Stimulated activated CD8-positive, alpha-beta memory T cell treated with anti-CD3 and anti-CD28 coated beads, Interleukin-7, amount 100 ng/mL, for 24 hours (primary cell): ENCODE measurements at places on chromosomes 2 and 18.

GRCh38 chr2:45299361-45299760, 290.1 kb upstream of the SIX2 start:
- DNase-seq = no peak

GRCh38 chr2:70574618-70575017, 21.0 kb upstream of the TGFA start:
- DNase-seq = no peak

DNA sequence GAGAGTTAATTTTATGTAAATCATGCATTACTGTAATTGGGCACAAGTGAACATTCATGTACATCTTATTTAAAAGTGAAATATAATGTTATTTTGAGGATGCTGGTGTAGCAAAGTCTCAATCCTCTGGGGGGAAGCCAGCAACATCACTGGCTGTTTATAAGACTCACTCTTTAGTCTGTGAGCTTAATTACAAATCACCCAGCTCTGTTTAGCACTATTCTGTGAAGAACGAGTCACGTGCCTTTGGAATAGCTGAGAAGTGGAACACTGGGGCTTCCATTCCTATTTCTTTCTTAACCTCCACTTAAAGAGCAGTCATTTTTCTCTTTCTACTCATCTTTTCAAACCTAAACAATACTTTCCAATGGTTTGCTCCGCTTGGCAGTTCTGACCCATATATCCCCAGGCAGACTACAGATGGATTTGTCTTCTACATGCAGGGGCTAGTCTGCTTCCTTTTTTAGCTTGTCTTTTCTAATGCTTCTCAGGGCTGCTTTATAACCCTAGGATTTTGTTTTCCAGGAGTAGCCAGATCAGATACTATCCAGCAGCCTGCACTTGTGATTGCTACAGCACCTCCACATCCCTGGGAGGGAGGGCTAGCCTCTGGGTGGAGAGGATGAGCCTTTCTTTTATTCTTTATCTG, 95.3 kb upstream of the CAVIN2 start:
- DNase-seq = no peak

GRCh38 chr18:51089691-51090090, 59.7 kb downstream of the SMAD4 start:
- DNase-seq = no peak

DNA sequence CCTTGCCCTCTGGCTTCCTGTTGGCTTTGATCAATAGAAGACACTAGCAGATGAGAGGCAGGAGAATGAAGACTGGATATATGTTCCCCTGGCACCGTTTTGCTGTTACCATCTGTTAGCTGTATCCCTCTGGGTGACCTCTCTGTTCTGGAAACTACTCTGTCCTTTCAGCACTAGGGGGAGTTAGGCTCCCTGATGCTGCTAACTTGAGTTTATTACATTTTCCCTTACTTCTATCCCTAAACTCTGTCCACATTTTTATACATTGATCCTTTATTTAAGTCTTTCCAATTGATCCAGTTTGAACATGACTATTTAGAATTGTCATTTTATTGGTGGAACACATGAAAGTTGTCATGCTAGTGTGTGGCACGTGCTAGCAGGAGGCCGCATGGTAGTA, 1014.3 kb upstream of the CDH2 start:
- DNase-seq = no peak

DNA sequence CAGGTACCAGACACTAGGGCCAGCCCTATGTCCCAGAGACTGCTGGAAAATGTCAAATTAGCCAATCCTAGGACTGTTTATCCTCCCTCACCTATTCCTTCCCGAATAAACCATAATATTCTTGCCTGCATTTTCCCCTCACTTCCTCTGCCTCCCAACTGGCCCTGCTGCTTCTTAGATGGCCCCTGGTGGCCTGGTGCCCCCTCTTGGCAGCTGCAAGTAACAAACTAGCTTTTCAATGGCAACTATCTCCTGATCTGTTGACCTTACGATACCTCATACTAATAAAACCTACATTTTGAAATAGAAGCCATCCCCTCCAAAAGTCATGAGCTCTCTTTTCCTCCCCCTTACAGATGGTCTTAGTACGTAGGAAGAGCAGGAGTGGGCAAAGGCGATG, 132.0 kb downstream of the ALPK2 start:
- no peak for DNase-seq

GRCh38 chr2:96924775-96925747, 55.2 kb upstream of the SEMA4C start:
- DNase-seq = no peak

- DNase-seq = no peak
Measured at GRCh38 chr2:179104736-179105135, 54.8 kb upstream of the CCDC141 start.

DNA sequence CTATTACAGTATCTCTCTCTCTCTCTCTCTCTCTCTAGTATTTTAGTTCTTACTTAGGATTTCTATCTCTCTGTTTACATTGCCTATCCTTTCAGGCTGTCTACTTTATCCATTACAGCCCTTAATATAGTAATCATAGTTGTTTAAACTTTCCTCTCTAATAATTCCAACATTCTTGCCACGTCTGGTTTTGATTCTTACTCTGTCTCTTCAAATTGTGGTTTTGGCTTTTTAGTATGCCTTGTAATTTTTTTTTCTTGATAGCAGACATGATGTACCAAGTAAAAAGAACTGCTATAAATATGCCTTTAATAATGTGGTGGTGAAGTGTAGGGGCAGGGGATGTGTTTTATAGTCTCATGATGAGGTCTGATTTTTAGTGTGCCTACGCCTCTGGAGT, 1809.5 kb upstream of the CELF4 start:
- DNase-seq = no peak

GRCh38 chr2:45988879-45989278, 308.3 kb upstream of the EPAS1 start:
- no peak for DNase-seq

DNA sequence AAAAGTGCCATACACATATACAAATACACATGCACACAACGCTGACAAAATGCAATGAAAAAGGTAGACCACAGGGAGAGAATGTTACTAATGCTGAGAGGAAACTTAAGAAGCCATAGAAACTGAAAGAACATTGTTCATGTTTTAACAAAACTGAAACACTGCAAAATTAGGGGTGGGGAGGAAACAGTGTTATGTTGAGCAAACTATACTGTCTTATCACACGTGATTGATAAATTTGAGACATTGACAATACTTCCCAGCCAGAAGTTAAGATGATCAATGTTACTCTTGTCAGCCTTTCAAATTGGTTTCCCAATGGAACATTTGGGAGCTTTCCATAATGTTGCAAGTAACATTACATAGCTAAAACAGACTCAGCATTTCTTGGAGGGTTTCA, 165.5 kb downstream of the L3MBTL4 start:
- DNase-seq = no peak

GRCh38 chr2:160630801-160631590, 137.4 kb upstream of the RBMS1 start:
- DNase-seq = no peak

DNA sequence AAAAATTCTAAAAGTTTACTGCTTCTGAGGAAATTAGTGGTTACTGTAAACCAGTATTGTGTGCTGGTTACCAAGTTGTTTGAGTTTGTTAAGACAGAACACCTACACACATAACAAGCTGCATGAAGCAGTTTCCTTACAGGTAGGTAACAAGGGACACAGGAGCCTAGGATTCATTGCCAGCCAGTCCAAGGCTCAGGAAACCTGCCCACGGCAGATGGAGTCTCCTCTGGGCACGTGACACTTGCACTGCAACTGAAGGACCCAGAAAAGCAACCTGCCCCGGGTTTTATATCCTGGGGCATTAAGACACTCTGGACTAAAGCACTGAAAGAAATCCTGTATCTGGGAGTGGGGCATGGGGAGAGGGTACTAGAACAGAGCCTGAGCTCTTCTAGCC, 639.3 kb downstream of the ADCYAP1 start:
- no peak for DNase-seq

- no peak for DNase-seq
Measured at GRCh38 chr2:12381543-12382325, 335.0 kb upstream of the TRIB2 start.

DNA sequence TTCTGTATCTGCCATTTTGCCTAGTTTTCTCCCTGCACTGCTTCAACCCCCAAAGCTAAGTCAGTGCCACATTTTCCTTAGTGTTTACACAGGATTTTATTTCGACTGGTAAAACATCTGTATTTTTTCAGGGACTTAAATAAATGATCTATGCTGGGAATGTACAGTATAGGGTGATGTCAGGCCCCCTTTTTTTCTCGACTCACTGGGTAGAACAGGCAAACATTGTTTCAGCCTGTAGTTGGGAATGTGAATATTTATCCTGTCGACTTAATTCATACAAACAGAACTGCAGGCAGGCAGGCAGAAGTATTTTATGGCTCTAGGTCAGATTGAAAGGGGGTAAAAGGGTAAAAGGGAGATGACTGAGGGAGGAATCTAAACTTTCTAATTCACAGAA, 123.5 kb upstream of the ZFP36L2 start:
- no peak for DNase-seq

- no peak for DNase-seq
Measured at GRCh38 chr2:46275995-46276394, 21.2 kb upstream of the EPAS1 start.

DNA sequence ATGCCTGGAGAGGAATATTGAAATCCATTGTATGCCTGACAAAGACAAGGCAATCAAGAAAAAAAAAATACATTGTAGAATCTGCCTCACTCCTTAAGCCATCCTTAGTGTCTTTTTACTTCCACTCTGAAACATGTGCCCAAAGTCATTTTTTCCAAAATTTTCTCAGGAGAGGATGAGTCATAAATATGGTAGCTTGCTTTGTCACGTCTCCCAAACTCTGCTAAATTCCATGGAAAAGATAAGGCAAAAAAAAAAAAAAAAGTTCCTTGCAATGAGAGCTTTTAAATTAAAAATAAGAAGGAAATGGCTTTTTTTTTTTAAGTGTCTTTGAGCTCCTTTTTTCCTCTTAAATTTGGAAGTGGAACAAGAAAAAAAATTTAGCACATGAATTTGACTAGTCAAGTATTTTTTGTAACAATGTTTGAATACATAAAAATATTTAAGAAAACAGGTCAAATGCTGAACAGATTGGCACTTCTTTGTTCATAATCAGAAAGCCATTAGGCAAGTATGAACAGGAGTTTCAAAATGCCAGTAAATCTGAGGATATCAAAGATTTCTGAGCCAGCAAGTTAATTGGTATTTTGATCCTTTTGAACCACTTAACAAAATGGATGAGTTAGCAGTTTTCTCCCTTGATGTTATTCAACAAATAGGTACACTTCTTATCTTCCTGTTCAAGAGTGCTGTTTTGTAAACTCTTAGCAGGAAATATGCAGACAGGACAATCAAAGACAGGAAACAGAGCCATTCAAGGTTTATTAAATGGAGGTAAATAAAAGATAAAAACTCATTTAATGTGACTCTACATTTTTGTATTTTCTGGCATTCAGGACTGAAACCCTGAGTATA, 247.3 kb upstream of the SP5 start:
- no peak for DNase-seq

DNA sequence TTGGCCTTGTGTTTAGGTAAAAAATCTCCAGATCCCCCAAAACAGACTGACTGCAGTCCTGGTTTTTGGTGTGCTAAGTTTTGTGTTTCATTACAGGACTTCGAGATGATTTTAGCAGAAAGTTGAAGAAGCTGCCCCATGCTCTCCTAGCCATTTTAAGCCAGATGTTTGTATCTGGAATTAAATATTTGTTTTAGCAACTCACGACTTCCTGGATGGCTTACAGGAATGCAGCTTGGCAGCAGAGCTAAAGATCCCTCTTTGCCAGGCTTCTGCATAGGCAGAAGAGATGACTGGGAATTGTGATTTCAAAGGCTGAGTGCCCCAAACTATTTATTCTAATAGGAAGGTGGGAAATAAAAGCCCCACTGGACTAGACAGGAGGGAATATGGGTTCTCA, 31.1 kb downstream of the ONECUT2 start:
- no peak for DNase-seq

DNA sequence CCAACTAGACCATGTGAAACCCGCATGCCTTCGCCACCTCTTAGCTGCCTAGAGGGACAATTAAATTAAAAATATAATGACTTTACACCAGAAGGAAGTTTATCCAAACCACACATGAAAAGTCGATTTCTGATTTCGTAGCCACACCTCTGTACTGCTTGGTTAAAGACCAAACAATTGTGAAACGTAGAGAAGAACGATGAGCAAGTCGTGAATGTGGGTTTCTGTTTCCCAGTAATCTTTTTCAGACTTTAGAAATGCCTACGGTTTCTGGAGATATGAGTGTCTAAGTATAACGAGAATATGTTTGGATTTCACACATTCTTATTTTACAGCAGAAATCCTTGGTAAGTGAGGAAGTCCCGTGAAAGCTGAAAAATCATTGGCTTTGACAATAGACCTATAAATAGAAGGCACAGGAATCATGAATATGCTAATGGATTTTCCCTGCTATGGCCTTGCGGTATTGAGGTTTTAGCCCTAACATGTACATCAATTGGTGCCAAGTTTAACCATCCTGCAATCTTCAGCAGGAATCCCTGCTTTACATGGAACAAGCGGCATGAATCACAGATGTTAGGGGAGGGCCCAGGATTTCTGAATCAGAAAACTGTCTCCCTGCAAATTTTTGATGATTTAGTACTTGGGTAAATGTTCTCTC, 105.6 kb downstream of the TTC32 start:
- DNase-seq = no peak

GRCh38 chr2:193869564-193869963, 1674.8 kb upstream of the TMEFF2 start:
- DNase-seq = no peak

DNA sequence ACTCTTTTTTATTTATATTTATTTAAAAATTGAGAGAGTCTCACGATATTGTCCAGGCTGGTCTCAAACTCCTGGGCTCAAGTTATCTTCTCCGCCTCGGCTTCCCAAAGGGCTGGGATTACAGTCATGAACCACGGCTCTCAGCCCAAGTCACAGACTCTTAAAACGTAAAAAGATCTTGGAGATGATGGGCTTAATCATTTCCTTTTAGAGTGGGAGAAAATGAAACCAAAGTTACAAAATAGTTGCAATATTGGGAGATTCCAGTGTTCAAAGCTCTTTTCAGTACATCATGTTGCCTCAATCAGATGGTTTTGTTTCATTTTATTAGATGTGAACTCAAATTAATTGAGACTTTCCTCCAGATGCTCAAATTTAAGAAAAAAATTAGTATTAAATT, 151.4 kb upstream of the XPO1 start:
- no peak for DNase-seq

DNA sequence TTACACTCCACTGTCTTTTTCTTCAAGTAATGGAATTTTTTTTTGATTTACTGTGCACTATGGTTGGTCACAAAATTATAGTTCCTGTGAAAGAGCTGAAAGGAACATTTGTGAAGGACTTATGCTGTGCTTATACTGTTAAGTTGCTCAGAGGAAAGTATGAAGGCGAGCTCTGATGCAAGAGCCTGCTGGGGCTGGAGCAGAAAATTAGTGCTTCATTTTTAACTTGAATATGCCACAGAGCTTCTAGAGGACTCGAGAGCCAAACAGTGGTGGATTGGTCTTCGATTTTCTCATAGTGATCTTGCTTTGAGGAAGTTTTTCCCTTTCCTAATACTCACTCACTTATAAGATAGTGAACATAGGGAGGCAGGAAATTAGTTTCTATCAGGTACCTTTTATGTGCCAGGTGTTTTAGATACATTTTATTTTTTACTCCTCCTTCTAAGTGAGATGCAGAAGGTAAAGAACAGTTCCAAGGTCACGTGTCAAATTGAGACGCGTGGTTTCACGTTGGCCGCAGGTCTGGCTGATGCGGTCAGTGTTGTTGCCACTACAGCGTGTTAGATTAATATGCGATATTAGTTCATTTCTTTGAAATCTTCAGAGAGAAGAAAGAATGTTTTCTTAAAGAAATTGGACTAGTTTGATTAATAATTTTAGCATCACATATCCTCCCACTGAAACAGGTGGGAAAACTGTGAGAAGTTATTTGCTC, 20.2 kb downstream of the GATA6 start:
- no peak for DNase-seq

GRCh38 chr2:45014016-45014702, 4.9 kb upstream of the SIX2 start:
- DNase-seq = no peak
